ENCODE measurements at places on chromosomes 7 and 10.
A peak's percentile ranks its signal among the peaks of the same experiment; 100 is the strongest.

DNA sequence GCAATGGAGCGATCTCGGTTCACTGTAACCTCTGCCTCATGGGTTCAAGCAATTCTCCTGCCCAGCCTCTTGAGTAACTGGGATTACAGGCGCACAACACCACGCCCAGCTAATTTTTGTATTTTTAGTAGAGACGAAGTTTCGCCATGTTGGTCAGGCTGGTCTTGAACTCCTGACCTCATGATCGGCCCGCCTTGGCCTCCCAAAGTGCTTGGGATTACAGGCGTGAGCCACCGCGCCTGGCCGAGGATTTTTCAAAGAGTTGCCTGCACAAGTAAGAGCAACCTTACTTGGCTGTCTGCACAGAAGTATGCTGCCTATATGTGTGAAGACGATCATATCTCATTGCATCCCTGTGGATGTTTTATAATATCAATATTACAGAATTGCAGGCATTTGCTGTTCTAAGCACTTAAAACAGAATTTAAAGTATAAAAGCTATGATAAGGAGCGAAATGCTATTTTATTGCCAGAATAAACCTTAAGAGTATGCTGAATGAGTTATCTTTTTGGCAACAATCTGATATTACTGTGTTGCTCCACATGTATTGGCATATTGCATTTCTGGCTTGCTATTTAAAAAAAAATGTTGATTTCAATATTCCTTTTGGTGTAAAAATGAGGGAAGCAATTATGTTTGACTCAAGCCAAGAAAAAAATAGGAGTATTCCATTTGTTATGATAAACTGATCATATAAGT is 379.4 kb upstream of the SEMA3D start:
- no peak for DNase-seq

GRCh38 chr7:80346704-80347103 is 165.2 kb downstream of the GNAT3 start:
- no peak for DNase-seq

GRCh38 chr7:27169658-27170425 is 4.3 kb downstream of the HOXA10 start:
- DNase-seq, result peak; percentile 10

- no peak for DNase-seq
Measured at GRCh38 chr10:30417301-30417700, 16.7 kb upstream of the MAP3K8 start.

DNA sequence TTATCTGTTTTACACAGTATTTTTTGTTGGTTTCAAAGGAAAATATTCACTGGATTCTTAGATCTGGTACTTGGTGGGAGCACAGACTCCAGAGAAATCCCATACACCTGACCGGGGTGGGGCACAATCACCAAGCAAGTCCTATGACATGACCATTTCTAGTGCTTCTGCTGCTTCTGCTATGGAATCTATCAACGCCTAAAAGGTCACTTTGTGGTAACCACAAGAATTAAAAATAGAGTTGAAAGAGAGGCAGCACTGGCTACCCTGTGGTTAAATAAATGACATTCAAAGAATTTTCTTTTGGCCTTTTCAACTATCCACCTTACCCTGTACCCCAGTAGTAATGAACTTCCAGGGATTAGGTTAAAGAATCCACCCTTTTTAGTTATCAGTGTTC is 329.9 kb upstream of the VWC2 start:
- no peak for DNase-seq

DNA sequence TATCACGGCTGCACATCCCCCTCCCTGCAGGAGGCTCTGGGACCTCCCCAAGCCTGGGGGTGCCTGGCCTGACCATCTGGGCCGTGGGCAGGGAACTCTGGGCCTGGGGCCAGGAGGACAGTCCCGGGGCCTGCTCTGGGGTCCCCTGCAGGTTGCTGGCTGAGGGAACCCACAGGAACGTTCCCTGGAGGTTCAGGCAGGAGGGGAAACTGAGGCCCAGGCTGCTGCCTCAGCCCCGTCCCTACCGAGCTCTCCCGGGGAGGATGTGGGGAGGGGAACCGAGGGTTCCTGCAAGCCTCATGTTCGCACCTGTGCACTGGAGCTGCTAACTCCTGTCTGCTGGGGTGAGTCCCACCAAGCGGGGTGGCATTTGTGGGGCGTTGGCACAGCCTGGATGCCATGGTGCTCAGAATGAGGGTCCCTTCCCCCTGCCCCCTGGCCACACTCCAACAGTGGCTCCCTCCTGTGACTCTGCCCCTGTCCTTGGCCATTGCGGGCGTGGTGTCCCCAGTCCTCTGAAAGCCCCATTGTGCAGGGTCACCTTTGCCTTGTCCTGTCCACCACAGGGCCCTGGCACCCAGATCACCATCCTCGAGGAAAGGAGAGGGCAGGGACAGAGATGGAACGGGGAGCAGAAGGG is 9.4 kb downstream of the ELFN1 start:
- DNase-seq, result no peak

DNA sequence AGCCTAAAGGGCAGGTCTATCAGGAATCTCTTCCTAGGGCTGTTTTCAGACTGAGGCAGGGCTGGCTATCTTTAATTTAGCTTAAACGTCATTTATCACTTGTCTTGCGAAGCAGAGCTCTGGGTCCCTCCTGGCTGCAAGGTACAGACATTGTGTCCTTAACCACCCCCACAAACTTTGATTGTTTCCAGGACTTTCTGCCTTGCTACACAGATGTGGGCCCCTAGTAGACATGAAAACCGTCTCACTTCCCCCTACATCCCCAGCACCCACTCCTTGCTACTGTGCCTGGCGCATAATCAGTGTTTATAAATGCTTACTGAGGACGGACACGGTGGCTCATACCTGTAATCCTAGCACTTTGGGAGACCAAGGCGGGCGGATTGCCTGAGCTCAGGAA is 54.5 kb downstream of the PIP4K2A start:
- no peak for DNase-seq

GRCh38 chr7:148084138-148084537 is 506.4 kb upstream of the C7orf33 start:
- DNase-seq, result peak; percentile 64

DNA sequence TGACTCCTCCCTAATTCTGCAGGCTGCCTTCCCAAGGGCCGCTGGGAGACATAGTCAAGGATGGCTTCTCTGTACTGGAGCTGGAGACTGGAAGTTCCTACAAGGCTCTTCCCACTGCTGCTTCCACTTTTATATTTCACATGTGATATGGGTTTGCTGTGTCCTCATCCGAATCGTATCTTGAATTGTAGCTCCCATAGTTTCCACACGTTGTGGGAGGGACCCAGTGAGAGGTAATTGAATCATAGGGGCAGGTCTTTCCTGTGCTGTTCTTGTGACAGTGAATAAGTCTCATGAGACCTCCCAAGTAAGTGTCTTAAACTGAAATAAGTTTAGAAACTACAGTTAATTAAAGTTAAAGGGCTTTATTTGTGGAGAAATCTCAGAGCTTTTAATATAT is 47.0 kb upstream of the BICC1 start:
- no peak for DNase-seq

- DNase-seq, result no peak
Measured at GRCh38 chr7:11491811-11492210, 340.2 kb downstream of the THSD7A start.

GRCh38 chr7:115269486-115269885 is 347.6 kb downstream of the MDFIC start:
- DNase-seq, result no peak

GRCh38 chr7:100641463-100641859 is at the start of gene TFR2:
Gene TFR2 (minus strand): TSS chr7:100641552. CDS start chr7:100641509, 43 bp downstream.
- DNase-seq, result no peak

DNA sequence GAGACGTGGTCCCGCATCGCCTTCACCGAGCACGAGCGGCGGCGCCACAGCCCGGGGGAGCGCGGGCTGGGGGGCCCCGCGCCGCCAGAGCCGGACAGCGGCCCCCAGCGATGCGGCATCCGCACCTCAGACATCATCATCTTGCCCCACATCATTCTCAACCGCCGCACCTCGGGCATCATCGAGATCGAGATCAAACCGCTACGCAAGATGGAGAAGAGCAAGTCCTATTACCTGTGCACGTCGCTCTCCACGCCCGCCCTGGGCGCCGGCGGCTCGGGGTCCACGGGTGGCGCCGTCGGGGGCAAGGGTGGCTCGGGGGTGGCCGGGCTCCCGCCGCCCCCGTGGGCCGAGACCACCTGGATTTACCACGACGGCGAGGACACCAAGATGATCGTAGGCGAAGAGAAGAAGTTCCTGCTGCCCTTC is 737 bp downstream of the CNNM2 start:
- no peak for DNase-seq

GRCh38 chr10:57300718-57301117 is 939.7 kb upstream of the ZWINT start:
- no peak for DNase-seq

GRCh38 chr7:77731716-77732115 is 35.5 kb downstream of the RSBN1L start:
- DNase-seq, result no peak

DNA sequence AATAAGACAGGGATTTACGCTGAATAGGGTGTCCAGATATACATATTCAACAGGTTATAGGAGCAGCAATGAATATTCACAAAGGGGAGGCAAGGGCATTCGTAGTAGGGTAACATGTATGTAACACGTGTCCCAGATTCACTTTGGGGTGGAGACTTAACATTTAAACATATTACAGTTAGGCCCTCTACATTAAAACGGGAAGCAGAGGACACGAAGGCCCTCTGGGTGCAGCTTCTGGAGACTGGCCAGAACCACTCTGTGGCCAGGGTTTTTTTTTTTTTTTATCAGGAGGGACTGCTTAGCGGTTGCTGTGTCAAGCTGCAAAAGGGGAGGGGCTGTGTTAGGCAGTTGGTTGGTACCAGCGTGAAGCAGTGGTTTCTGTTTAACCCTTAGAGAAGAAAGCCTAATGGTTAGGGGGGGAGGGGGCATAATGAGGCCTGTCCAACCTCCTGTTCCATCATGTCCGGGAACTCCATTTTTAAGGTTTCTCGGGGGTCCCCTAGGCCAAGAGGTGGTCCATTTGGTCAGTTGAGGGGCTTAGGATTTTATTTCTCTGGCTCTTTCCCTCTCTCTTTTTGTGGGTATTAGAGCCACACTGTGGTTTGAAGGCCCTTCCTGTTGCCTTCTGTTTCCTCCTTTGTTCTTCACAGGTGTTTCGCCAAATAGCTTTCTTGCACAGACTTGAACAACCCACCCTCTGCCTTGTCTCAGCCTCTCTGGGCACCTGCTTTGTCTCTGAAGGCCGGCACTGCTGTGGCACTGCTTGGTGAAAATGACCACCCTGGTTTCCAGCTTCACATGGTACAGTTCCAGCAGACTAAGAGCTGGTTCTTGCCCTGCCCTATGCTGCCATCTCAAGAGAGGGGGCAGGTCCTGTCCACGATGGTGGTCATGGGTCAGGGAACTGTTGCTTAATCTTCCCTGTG is 26.4 kb downstream of the PRF1 start:
- no peak for DNase-seq

GRCh38 chr7:16655394-16655793 is 9.4 kb downstream of the BZW2 start:
- DNase-seq, result no peak

- DNase-seq, result no peak
Measured at GRCh38 chr10:27330074-27330473, 89.5 kb upstream of the ACBD5 start.

DNA sequence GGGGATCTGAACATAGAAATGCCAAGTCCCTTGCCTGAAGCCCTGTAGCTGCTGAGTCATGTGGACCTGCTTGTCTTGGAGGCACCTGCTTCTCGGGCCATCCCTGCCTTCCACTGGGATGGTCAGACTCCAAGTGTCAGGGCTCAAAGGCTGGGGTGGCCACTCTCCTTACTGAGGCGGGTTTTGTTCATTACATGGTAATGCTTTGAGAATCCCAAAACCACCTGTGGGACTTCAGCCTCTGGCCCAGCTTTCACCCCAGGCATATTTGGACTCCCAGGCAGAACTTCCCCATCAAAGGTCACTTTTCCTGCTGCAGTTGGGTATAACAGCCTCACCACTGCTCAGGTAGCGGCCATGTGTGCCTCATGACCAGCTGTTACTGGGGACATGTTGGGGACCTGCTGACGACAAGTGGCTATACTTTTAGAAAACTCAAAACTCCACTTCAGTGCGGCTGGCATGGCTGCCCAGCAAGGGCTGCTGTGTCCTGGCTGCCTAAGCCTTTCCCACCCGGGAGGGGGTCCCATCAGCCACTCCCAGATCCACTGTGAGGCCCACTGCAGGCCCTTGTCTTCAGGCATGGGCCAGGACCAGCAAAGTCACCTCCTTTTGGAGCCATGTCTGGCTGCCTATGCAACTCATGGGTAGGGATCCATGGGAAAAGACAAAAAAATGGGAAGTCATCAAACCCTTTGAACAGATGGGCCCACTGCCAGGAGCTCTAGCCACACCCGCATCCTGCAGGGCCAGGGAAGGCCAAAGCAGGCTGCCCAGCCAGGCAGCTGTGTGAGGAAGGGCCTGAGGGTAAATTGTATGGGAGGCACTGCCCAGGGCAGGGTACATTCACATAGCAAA is 96.7 kb downstream of the ARHGAP22 start:
- no peak for DNase-seq

- DNase-seq, result no peak
Measured at GRCh38 chr10:74898201-74898976, 72.0 kb downstream of the KAT6B start.
